ENCODE measurements at places on chromosomes 6 and 20. TPM values are rescaled to one million over a fixed set of nuclear protein-coding genes. Genes with fewer than 3 reads are reported as not detected.

HCRTR2 gene
- not detected for total RNA-seq

CDH22 gene
- 0.09 TPM for total RNA-seq

CAGE1 gene
- total RNA-seq, result 0.08 TPM

PDYN gene
- total RNA-seq, result not detected

PGBD1 gene
- 1.4 TPM for total RNA-seq

FOXF2 gene
- 3.0 TPM for total RNA-seq

RAB32 gene
- 42.6 TPM for total RNA-seq

SNX14 gene
- total RNA-seq, result 84.5 TPM

RSPO3 gene
- total RNA-seq, result 6.2 TPM

SEMG1 gene
- total RNA-seq, result 0.21 TPM

ADGRG6 gene
- total RNA-seq, result 15.1 TPM

SNRNP48 gene
- 11.6 TPM for total RNA-seq

WFDC5 gene
- not detected for total RNA-seq
